ENCODE measurements at places on chromosomes 11 and 22. TPM values are rescaled to one million over a fixed set of nuclear protein-coding genes. Genes with fewer than 3 reads are reported as not detected.

DNA sequence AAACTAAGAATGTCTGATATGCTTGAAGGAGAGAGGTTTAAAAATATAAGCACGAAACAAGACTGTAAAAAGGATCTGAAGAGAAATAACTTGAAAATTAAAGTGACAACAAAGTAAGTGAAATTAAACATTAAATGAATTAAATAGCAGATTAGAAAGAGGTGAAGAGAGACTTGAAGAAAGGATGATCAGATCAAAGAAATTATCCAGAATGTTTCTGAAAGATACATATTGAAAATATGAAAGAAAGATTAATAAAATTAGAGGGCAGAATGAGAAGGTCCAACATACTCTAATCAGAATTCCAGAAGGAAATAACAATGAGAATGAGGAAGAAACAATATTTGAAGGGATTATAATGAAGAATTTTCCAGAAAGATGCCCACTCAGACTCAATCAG, 151.1 kb downstream of the FAM76B start:
- no peak for DNase-seq

GRCh38 chr11:36394056-36394455, 98.0 kb downstream of the PRR5L start:
- no peak for DNase-seq

GRCh38 chr11:72351836-72352235, 82.5 kb downstream of the CLPB start:
- no peak for DNase-seq

DNA sequence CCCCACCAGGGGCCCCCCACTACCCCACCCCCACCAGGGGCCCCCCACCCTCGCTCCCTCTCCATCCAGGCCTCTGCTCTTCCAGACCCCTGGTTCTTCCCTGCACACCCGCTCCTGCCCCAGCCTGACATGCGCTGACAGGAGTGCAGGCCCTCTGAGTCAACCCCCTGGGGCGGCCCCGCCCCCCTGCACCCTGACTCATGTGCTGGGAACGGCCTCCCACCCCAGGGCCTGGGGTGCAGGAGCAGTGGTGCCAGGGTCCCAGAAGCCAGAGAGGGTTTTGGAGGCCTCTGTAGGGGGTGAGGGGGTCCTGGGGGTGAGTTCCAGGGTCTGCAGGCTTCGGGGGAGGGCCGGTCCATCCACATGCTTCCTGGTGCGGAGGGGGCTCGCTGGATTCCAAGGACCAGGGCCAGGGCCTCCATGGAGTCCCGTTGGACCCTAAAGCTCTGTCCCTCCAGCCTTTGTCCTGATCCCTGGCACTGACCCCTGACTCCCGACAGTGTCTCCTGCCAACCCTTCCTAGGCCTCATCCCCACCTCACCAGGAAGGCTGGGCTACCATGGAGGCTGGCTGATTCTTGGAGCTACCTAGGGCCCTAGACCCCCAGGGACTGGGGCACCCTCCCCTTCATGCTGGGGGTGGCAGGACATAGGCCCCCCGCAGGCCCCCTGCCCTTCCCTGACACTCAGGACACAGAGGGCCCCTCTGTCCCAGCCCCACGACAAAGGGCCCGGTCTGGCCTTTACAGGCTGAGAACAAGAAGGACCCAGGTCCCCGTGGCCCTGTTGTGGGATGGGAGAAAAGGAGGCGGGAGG, 583 bp upstream of the PKP3 start:
- peak; percentile 78 for DNase-seq

DNA sequence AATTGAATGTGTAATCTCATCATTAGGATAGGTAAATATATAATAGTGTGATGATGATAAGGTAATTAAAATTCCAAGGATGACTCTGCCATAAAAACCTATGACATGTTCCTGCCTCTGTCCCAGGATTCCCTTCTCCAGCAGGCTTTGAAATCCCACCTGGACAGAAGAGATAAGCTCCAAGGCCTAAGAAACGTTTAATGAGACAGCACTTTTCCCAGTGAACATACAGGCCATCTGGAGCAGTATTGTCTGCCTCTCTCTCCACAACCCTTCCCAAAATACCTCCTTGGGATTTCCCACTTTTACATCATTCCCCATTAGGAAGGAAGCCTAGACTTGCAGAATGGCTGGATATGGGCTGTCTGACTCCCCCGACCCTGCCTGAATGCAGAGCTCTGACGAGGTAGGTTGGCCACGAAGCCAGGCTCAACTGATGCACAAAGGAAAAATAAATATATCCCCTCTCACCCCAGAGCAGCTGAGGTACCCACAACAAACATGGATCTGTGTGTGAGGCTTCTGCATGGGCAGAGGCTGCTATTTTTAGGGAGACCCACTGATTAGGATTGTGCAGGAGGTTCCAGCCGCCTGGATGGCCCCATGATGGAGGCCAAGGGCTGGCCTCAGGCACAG, 71.0 kb downstream of the TMPRSS5 start:
- DNase-seq = no peak

GRCh38 chr11:69449320-69450063, 32.0 kb upstream of the LINC01488 start:
- peak; percentile 47 for DNase-seq

- no peak for DNase-seq
These were observed 651 bp downstream of the CTSF start for GRCh38 chr11:66567787-66568123.

DNA sequence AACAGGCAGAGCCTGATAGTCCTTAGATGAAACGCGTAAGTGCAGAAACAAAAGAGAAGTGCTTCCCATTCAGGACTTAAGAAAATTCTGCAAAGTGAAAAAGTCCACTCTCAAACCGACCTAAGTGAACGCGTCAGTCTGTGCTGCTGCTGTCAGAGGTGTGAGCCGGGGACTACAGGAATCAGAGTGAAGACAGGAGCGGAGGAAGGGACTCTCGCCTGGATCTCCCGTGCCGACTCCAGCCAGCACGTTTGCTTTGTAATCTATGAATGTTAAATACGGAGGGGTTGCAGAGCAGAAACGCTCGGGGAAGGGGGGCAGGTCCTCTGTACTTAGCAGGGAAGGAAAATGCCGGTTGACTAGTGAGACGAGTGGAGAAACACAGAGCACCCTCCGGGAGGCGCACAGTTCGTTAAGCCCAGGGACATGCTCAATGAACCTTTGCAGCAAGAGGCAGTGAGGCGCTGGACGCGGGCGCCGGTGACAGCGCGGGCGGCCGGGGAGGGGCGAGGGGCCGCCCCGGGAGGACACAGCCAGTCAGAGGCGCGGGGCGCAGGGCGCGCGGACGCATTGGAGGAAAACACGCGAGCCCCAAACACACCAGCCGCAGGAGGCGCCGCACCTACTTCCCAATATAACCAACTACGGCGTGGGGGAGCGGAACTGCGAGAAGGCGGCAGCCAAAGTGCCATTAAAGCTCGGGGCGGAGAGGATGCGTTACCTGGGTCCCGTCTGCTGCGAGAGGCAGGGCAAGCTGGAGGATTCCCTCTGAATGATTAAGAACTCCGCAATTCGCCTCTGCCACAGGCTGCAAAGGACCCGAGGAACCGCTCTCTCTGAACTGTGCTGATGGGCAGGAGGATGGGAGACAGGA, at the start of gene CNTN5:
CNTN5 (plus strand) TSS at position 598 of the 874 bp plus-strand sequence.
- peak; percentile 5 for DNase-seq

- DNase-seq = no peak
These were observed 7.1 kb upstream of the LMO2 start for GRCh38 chr11:33898957-33899356.

- peak; percentile 67 for DNase-seq
These were observed 108.2 kb downstream of the PAX6 start for GRCh38 chr11:31702966-31703365.

DNA sequence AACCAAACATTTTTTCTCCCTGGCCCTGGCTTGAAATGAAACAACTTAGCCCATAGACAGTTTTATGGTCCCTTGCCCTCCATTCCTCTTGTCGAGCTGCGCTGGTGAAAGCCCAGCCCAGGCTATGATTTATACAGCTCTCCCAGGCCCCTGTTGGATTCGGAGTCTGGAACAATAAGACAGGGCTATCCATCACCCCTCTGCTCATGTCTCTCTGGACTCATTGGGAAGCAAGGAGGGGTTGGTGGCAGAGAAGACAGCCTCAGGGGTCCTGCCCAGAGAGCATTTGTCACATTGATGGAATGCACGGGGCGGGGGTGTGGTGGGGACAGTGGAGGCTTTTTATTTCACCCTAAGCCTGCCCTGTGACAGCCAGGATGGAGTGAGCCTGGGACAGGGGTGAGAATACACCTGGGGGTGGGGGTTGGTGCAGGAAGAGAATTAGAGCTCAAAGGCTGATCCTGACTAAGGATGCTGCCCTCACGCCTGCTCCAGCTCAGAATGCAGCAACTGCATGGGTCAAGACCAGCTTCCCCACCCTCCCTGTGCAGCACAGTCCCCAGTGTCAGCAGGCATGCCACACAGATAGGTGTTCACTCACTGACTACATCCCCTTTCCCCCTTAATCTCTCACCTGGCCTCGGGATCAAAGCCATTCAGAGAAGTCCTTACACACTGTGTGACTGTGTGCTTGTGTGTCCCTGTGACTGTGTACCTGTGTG, 10.0 kb upstream of the PKNOX2 start:
- no peak for DNase-seq

DNA sequence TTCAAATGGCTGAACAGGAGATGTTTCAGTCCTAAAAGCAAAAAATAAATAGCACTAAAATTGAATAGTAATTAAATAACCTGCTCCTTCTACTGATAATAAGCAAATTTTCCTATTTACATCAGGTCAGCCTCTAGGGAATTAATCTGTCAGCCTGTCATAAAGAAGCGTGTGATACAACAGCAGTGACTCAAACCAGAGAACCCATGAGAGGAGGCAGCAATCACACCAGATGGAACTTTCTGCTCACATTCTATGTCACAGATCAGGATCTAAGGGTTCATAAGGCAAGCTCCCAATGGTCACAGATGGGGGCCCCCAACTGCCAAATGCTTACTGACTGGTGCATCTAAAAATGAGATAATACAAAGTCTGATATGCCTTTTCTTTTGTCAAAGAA, 41.1 kb downstream of the RBFOX2 start:
- peak; percentile 58 for DNase-seq

- peak; percentile 19 for DNase-seq
These were observed at the start of gene SLC6A5 for GRCh38 chr11:20599221-20600019. Gene SLC6A5 (plus strand): TSS chr11:20599608. CDS start chr11:20599673, 65 bp downstream.

DNA sequence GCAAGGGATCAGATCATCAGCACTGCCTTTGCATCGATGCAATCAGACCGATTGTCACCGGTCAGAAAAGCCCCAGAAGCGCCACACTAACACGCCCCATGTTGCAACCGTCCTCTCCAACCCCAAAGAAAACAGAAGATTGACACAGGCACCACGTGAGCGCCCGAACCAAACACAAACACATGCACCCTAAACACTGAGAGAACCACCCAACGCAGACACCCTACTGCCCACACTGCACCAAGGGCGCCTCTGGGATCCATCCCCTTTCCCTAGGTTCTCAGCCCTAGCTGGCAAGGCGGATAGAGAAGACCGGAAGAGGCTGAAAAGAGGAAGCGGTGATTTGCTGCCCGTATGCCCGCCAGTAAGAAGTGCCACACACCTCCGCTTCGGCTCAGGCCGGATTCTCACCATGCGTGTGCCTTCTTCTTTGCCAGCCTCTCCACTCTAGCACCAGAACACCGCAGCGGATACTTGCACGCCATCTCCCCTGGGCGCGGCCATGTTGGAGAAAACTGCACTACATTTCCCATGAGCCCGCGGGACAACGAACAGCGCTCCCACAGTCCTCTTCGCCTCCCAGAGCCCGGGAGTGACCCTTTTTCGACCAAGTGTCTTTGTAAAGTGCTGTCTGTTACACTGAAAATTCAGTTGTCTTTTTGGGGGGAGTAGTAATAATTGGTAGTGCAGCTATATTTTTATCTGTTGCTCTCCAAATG, at the start of gene ALKBH8:
ALKBH8 (minus strand) TSS at position 517 of the 719 bp plus-strand sequence. CDS start 4,842 bp downstream, outside the sequence.
- peak; percentile 58 for DNase-seq

GRCh38 chr22:42414565-42415303, 17.5 kb downstream of the NFAM1 start:
- DNase-seq = no peak

GRCh38 chr11:15500643-15501042, 385.9 kb downstream of the INSC start:
- no peak for DNase-seq

- no peak for DNase-seq
These were observed 18.6 kb downstream of the TUBGCP6 start for GRCh38 chr22:50226063-50226874.

DNA sequence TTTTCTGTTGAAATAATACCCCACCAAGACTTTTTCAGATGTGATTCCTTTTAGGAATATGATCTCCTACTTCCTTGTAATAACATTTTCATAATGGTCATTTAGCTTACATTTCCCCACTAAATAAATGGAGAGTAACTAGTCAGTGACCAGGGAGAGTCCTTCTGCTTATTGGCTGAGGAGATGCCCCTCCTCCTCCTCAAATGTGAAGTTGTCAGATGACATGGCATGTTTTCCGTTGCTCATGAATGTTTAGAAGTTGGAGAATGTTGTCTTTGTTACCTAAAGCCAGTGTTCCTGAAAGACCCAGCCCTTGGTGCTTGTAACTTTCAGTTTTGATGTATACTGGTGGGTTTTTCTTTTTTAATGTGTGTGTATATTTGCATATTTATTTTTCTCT, 38.2 kb downstream of the CSRP3 start:
- DNase-seq = no peak

DNA sequence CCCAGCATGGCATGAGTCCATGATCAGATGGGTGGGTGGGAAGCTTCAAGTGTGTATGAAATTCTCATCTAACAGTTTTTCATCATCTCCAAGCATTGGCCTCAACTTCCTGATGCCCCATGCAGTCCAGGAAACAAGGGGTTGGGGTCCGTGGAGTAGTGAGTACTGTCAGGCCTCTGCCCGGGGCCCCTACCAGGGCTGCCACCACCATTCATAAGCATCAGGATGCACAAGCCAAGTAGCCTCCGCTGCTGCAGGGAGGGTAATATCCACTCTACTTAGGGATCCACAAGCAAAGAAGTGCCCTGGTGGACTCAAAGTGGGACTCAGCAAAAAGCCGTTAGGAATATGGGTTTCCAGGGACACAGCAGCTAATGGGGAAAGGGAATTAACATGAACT, 49.3 kb downstream of the KCNC1 start:
- no peak for DNase-seq

DNA sequence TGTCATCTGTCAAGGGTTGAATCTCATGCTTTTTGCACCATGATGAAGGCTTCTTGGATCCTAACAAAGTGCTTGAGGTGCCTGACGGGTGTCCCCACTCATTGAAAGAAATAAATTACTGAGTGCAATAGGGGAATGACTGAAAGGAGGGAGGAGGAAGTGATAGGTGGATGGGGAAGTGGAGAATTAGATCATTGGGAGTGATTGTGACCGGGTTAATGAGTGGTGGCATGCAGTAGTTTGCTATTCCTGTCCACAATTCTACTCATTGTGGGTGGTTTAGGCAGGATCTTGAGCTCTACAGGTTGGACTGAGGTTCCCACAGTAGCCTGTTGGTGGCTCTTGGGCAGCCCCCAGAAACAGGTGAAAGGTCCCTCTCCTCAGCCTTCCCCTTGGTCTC, 44.3 kb downstream of the THAP12 start:
- DNase-seq = no peak

Gene APOA1
- polyA plus RNA-seq = 0.98 TPM

Gene CATSPERZ
- polyA plus RNA-seq = not detected

Gene RDX
- 60.9 TPM for polyA plus RNA-seq

Gene UCP3
- polyA plus RNA-seq = 0.80 TPM

Gene TIGD3
- 0.12 TPM for polyA plus RNA-seq

Gene SLC15A3
- 4.4 TPM for polyA plus RNA-seq

Gene OR5B21
- polyA plus RNA-seq = not detected

Gene BATF2
- polyA plus RNA-seq = 1.2 TPM

Measured in IMR-90 (cell line).